ENCODE measurements at places on chromosomes 12 and 14.
A peak's percentile ranks its signal among the peaks of the same experiment; 100 is the strongest.

DNA sequence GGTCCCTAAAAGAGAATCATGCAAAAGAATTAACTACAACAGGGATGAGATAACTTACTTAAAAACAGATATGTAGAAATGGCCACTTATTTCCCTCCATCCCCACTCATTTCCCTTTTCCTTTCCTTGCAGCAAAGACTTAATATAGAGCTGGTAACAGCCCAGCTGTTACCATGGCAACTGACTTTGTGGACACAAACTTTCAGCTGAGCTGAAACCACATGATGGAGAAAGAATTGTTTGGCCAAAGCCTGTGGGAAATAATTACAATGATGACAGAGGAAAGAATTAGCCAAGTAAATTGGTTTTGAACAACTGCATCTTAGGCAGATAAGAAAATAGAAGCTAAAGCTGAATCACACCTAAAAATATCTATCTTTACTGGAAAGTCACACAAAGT, 364.9 kb downstream of the GALC start:
- DNase-seq: no peak

DNA sequence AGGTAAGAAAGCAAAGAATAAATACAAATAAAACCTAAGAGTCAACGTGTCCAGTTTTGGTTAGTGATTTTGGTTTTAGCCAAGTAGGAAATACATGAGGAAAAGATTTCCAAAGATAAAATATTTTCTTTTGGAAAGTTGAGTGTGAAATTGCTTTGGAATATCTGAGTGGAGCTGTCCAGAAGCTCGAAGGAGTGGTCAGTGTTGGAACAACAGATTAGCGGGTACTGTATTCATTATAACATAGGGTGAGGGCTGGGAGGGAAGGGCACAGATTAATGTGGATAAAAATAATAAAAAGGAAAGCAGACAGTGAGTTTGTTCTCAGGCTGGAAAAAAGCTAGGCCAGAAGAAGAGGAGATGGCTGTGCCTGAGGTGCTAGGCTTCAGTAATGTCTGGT, 101.5 kb upstream of the SLCO1C1 start:
- no peak for DNase-seq

DNA sequence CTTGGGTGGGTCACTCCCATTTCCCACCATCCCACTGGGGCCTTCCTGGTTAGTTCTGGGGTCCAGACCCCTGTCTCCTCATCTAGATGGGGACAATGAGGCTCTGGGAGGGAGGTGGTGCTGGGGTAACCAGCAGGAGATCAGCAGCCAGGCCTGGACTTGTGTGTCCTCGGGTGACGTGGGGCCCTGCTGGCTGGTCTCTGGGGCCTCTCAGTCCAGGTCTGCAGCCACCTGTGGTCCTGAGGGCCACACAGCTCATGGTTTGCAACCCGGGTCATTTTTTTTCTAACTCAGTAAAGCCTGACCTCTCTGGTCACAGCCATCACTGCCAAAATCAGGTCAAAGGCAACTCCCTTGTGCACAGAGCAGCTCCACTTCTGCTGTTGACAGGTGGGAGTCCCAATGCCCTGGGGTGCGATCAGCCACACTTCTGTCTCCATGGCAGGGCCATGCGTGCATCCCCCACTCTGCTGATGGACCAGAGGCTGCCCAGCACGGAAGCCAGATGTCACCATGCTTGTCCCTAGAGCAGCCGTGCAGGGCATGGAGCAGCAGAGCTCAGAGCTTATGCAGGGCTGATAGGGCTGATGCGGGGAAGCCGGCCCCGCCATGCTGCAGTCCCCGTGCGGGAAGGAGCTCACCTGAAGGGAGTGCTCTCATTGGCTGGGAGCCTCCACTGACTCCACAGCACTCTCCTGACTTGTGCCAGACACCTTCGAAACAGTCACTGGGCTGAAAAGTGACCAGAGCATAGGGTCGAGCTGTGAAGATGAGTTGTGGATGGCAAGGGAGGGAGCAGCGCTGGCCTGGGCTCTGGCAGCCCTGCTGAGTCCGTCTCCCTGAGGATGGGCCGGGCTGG, 250.9 kb downstream of the ADGRD1 start:
- no peak for DNase-seq

- DNase-seq: no peak
Measured at GRCh38 chr12:114982760-114983159, 298.8 kb upstream of the TBX3 start.

- DNase-seq: no peak
Measured at GRCh38 chr12:7060353-7060954, at the start of gene C1S. Gene C1S, plus strand, starts transcription at chr12:7060718. Its CDS starts 1,195 bp downstream, at chr12:7061913.

DNA sequence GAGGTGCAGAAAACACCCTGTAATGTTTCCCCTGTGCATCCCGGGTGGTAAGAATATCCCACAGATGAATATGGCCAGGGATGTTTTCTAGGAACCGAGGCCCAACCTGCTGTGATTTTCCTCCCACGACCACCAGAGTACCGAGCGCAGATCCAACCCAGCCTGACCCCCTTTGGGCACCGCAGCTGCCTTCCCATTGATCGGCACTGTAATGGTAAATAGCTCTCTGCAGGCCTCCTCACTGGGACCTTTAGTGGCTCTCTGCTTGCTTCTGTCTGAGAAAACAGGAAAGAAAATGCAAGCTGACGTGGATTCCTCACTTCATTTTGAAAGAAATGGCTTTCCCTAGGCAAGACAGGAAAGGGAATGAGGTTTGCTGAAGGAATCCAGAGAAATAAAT, 2.4 kb upstream of the RAB15 start:
- no peak for DNase-seq

DNA sequence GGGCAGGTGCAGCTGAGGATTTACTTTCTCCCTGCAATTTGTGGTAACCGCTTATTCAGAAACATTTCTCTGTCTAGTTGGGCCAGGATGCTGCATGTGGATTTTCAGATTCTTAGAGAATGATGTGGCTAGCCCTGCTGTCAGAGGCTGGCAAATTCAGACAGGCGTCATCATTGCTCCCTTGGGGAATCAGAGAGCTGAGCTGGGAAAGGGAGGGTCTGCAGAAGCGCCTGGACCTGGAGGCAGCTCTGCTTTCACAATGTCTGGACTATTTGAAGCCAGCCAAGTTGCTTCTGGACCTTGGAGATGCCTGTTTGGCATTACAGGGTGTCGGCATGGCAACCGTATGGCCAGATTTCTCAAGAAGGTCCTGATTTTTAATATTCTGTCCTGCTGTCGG, 3.4 kb downstream of the GALNT16 start:
- DNase-seq: no peak

GRCh38 chr14:73712071-73712506, 2.1 kb downstream of the PNMA1 start:
- no peak for DNase-seq

- DNase-seq: peak; percentile 47
Measured at GRCh38 chr12:96985515-96986362, 78.7 kb downstream of the NEDD1 start.

GRCh38 chr12:673849-674248, 10.6 kb upstream of the NINJ2 start:
- DNase-seq: no peak

DNA sequence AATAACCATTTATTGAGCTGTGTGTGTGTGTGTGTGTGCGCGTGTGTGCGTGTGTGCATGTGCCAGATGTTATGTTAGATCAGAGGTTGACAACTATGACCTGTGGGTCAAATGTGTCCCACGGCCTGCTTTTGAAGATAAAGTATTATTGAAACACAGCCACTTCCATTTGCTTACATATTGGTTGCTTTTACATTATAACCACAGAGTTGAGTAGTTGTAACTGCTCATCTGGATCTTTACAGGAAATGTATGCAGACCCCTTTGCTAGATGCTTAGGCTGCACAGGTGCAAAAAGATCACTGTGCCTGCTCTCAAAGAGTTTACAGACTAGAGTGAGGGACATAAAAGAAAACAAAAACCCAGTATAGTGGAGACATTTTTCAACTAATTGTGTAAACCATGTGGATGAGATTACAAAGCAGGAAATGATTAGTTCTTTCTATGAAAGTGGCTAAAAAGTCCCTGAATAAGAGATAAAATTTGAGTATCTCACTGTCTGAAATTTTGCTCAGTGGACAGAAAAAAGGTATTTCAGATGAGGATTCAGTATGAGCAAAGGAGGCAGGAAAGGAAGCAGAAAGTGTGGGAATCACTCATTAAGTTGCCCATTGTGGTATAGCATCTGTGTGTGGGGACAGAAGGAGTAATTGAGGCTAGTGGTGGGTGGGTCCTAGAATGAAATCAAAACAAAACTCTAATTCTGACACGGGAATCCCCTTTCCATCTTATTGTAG, 188.4 kb downstream of the PAH start:
- no peak for DNase-seq

DNA sequence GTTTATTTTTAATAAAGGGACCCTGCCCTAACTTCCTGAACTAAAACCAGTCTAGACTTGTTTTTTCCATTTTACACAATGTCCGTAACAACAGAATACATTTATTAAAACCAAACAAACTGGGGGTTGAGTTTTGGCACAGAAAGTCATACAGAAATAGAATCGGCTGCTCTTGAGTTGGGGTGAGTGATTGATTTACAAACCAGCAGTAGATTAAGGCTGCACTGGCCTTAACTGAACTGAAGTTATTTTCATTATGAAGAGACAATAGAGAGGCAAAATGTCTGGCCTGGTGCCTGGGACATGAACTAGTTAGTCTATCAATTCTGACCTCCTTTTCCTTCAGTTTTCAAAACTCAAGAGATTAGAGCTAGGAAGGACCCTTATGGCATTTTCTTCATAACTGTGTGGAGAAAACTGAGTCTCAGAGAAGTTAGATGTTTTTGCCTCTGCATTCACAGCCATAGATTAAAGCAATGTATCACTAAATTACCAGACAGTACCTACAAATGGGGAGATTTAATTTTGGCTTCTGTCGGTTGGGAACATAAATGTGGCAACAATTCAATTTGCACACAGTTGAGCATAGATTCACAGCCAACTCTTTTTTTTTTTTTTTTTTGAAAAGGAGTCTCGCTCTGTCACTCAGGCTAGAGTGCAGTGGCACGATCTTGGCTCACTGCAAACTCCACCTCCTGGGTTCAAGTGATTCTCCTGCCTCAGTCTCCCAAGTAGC, 19.8 kb upstream of the MGP start:
- no peak for DNase-seq

DNA sequence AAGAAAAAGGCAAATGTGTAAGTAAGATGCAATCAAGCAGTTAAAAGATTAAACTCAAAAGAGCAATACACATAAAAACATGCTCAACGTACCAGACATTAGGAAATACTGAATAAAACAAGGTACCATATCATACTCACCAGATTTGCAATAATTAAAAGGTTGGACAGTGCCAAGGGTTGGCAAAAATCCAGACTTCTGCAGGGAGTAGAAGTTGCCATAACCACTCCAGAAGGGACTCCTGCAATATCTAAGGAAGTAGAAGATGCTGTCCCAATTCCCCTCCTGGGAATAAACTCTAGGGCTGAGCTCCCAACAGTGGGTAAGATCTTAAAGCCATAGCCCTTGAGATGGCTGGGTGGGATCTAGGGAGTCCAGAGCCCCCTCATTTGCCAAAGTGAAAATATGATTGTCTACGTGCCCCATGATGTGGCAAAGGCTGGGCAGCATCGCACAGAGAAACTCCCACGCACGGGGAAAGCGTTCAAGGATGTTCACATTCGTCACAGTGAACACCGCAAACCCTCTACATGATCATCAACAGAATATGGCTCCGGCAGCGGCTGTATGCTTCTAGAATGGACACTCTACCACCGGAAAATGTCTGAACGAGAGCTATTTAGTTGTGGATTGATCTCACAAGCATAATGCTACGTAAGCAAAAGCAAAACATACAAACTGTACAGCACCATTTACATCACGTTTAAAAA, 12.3 kb downstream of the KCTD10 start:
- no peak for DNase-seq

DNA sequence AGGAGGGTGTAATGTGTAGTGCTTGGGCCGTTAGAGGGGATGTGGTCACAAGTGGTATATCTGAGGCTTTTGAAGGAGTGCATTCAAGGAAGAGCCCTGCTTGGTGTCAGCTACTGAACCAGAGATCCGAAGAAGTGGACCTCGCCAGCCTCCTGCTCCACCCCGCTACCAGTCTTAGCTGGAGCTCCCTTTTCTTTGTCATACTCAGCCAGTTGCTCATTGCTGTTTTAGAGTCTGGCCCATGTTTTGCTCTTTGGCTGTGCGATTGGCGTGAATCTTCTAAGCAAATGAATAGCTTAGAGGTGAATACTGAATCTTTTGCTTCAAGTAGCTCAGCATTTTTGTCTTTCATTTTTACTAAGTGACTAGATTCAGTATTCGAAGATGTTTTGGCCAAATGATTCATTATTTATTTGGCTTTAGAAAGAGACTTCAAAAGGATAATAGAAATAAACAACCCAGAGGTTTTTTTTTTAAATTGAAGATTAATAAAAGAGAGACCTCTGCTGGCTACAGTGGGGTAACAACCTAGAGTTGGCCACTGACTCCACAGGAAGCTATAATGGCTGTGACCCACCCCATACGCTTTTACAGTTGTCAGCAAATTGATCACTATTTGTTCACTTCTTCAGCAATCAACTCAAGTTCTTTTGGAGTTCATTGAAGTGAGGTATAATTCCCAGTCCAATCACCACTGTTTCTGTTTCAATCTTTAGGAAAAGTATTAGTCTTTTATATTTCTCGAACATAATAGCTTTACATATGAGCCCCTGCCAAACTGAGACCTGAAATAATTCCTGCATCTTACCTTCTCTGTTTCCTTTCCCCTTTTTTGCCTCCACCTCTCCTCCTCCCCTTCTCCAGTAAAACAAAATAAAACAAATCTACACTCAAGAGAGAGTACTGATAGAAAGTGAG, 19.9 kb downstream of the CDKN1B start:
- peak; percentile 21 for DNase-seq

DNA sequence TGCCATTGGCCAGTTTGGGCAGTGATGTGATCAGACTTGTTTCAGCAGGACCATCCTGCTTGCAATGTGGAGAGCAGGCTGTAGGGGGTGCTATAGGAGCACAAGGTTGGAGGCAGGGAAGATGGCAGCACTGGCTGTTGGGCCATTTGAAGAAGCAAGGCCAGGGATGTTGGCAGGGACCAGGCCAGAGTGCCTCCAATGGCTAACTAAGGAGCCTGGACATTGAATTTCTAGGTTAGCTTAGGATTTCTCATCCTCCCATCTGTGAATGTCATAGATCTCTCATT, 23.5 kb downstream of the FGF23 start:
- DNase-seq: peak; percentile 24

DNA sequence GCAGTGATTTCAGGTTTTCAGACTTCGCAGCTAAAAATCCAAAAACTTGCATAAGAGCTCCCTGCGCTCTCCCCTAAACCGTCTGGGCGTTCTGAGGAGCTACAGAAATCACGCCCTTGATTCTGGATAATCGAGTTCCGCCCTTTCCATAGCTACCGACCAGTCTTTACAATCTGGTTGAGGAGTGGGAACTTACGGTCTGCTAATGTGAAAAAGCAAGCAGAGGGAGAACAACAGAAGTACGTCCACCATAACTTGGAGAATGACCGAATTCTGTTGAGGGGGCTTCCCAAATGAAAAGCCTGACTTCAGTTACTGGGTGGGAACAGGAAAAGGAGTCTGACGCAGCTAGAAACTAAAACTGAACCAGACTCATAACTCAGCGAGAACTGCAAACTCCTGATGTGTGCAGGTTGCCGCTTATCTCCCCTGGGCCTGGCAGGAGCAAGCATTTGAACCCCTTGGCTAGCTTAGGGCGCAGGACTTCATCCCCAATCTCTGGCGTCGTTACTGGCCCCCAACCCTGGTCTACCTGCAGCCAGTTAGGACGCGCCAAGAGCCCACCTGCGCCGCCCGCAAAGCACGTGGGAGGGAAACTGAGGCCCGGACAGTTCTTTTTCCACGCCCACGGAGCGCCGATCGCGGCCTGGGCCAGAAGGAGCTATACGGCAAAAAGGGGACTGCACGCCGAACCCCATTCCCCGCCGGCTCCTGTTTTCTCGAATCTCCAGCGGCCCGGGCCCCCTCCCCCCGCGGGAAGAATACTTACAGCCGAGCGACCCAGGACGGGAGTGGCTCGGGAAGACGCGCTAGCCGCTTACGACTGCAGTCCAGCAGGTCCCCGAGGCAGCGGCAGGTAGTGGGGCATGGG, 838 bp downstream of the LRIG3 start:
- DNase-seq: no peak

Data from stimulated activated CD4-positive, alpha-beta T cell treated with anti-CD3 and anti-CD28 coated beads, Interleukin-4, amount 100 ng/mL, for 1 hour (primary cell).